Stimulated activated CD4-positive, alpha-beta T cell treated with anti-CD3 and anti-CD28 coated beads, Interleukin-15, amount 100 ng/mL, for 1 hour (primary cell): ENCODE measurements at places on chromosomes 1 and 21.

DNA sequence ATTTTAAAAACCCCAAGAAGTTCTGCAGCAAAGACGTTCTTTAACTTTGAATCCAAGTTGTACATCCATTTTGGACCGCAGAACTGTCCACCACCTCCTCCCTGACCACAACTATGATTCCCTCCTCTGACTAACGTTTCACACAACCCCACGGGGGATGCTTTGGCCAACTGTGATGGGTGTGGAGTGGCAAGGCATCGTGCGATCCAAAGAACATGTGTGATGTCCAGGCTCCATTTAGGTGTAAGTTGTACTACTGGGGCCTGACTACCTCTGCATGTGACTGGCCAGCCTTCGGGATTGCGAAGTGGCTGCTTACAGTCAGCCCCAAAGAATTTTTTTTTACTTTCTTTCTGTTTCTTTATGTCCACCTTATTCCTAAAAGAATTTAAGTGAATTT lies 6.7 kb downstream of the KCNJ15 start:
- DNase-seq, result no peak

DNA sequence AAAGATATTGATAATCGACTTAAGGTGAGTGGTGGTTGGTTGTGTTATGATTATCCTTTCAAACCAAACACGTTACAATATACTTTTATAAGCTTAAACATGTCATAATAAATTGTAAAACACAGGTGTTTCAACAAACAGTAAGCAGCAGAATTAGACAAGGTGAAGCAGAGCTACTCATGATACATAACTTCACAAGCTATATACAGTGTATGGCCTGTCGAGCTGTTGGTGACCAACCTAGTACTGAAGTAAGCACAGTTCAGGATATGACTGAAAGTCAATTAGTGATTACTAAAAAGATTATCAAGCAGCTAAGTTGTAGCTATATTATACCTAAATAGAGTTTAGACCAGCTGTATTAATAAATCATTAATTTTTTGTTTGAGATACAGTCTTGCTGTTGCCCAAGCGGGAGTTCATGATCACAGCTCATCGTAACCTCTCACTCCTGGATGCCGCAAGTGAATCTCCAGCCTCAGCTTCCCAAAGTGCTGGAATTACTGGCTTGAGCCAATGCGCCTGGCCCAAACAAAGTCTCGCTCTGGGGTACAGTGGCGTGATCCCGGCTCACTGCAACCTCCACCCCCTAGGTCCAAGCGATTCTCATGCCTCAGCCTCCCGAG lies 148.1 kb downstream of the EIF4G3 start:
- DNase-seq, result no peak

GRCh38 chr1:107883562-107883961 lies 81.4 kb downstream of the VAV3 start:
- DNase-seq, result no peak

DNA sequence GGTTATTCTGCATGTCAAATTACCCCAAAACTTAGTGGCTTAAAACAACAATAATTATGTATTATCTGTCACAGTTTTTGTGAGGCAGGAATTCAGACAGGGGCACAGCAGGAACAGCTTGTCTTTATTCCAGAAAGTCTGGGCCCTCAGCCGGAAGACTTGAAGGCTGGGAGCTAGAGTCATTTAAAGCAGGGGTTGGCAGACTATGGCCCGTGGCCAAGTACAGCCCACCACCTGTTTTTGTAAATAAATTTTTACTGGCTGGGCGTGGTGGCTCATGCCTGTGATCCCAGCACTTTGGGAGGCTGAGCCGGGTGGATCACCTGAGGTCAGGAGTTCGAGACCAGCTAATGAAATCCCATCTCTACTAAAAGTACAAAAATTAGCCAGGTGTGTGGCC lies 39.6 kb upstream of the KDM4A start:
- DNase-seq, result no peak

DNA sequence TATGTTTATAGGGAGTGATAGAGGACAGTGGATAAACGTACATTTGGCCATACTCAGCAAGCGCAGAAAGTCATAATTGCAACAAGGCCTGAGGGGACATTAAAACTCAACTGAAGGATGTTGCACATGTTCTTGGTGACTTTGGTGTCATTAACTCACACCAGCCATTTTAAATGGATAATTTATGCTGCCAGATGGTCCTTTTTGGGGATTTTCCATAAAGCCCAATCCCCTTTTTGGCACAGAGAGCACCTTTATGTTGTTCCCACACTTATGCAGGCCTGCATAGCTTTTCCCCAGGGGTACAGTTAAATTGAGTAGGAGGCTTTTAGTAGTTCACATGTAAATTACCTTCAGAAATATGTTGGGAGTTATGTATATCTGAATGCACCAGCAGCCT lies 279.6 kb downstream of the NFIA start:
- no peak for DNase-seq

GRCh38 chr1:183147735-183148134 lies 38.3 kb upstream of the LAMC2 start:
- no peak for DNase-seq

GRCh38 chr1:212467843-212468482 lies 35.2 kb downstream of the NENF start:
- no peak for DNase-seq

GRCh38 chr1:52403566-52404115 lies 582 bp downstream of the ORC1 start:
- peak; percentile 15 for DNase-seq

- DNase-seq, result no peak
Observed at GRCh38 chr1:153608742-153609584, 4.0 kb downstream of the S100A16 start.

GRCh38 chr1:79472067-79472656 lies 465.6 kb upstream of the ADGRL4 start:
- DNase-seq, result no peak

- no peak for DNase-seq
Observed at GRCh38 chr1:200079232-200079940, 51.9 kb downstream of the NR5A2 start.

DNA sequence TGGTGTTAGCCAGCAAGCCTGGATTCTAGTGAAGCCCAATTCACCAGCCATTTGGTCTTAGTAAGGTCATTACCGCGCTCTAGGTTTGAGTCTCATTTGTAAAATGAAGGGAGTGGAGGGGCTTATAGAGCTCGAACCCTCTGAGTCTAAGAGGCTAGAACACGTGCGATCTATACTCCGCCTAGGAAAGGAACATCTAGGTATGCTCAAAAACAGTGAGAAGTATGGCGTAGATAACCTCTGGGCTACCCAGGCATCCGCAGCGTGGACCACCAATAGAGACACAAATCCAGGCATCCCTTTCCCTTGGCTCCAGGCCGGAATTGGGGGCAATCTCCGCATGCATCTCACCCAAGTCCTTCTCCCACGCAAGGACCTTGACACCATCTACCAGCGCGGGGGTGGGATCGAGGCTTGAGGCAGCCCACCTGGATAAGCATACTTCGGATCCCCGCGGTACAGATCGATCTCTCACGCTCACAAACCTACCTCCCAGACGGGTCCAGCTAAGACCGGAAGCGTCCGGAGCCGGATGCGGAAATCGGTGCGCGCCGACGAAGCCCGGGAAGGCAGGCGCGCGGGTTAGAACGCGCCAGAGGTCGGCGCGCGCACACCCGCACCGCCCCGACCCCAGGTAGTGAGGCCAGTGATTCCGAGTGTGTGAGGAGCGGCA lies at the start of gene METTL25B:
METTL25B (plus strand) TSS at position 544 of the 673 bp plus-strand sequence. CDS start 636 bp downstream, outside the sequence.
- peak; percentile 62 for DNase-seq

GRCh38 chr21:34082769-34083168 lies 9.4 kb downstream of the MRPS6 start:
- no peak for DNase-seq
